ENCODE measurements at places on chromosomes 4 and X.
A peak's percentile ranks its signal among the peaks of the same experiment; 100 is the strongest.

DNA sequence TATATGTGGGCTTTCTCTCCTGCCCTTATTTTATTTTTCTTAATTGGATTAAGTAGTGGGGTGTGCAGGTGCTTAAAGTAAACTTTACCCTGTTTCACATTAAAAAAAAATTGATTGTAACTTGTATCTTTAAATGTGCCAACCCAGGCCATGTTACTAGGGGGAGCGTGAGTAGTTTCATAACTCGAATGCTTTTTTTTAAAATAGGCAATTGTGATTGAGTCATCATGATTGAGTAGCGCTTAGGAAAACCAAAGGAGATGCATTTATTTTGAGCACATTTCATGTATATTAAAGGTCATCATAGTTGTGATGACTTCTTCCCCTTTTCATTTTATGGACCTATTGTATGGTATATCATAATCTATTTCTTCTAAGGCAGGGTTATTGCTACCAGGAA lies 32.2 kb downstream of the GPAT3 start:
- ATAC-seq: no peak

- no peak for ATAC-seq
Measured at GRCh38 chr4:149168645-149169044, 647.0 kb downstream of the IQCM start.

GRCh38 chrX:153871946-153872878 lies 13.8 kb downstream of the L1CAM start:
- ATAC-seq: no peak

GRCh38 chr4:66906314-66906713 lies 639.0 kb downstream of the CENPC start:
- ATAC-seq: no peak

- no peak for ATAC-seq
Measured at GRCh38 chr4:28868841-28869240, 1851.3 kb upstream of the PCDH7 start.

GRCh38 chrX:34866646-34867045 lies 76.0 kb upstream of the FAM47B start:
- ATAC-seq: no peak

GRCh38 chrX:16075087-16075486 lies 48.3 kb upstream of the GRPR start:
- no peak for ATAC-seq

GRCh38 chr4:8348071-8348470 lies 78.5 kb downstream of the HTRA3 start:
- ATAC-seq: no peak

GRCh38 chr4:38060829-38061431 lies 100.7 kb downstream of the PTTG2 start:
- peak; percentile 85 for ATAC-seq

- ATAC-seq: peak; percentile 76
Measured at GRCh38 chr4:143025081-143025704, 159.5 kb upstream of the USP38 start.

- no peak for ATAC-seq
Measured at GRCh38 chrX:17527135-17527701, 152.2 kb downstream of the NHS start.

DNA sequence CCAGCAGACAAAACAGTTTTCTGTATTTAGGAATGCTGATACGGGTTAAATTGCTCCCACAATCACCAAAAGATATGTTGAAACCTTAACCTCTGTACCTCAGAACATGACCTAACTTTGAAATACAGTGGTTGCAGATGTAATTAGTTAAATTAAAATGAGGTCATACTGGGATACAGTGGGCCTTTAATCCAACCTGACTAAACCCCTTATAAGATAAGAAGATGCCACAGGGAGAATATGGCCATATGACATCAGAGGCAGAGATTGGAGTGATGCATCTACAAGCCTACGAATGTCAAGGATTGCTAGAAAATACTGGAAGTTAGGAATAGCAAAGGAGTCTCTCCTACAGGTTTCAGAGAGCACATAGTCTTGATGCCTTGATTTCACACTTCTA lies 32.1 kb upstream of the PARM1 start:
- ATAC-seq: no peak
